ENCODE measurements at places on chromosomes 2 and 18. TPM values are rescaled to one million over a fixed set of nuclear protein-coding genes. Genes with fewer than 3 reads are reported as not detected.

The AKAIN1 gene
- not detected for total RNA-seq

- no peak overlapping the region for H3K27ac ChIP-seq
- no peak overlapping the region for H3K4me3 ChIP-seq
- no peaks in the 10 kb centered on the region for H3K36me3 ChIP-seq
- H3K4me1 ChIP-seq: peaks cover 6% of the 10 kb centered on the region
- DNase-seq: no peak
Measured at GRCh38 chr18:76689646-76690264, 132.6 kb upstream of the ZNF236 start.

The MPHOSPH10 gene
- 36.7 TPM for total RNA-seq

DNA sequence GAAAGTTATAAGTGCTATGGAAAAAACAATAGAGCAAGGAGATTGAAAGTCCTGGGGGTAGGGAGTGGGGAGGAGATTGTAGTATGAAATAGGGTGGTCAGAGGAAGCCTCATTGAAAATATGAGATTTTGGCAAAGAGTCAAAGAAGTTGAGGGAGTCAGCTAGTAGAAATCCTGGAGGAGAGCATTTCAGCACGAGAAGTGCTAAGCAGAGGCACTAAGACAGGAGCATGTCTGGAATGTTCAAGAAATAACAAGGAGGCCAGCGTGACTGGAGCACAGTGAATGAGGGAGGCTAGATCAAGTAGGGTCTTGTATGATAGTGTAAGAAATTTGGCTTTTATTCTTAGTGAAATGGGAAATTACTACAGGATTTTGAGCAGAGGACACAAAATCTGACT is 2.1 kb upstream of the TSPYL6 start:
- no peak overlapping the region for H3K27ac ChIP-seq
- no peaks in the 10 kb centered on the region for H3K27me3 ChIP-seq
- no peaks in the 10 kb centered on the region for H3K36me3 ChIP-seq
- no peaks in the 10 kb centered on the region for H3K4me1 ChIP-seq
- H3K4me3 ChIP-seq: no peak overlapping the region

- H3K4me3 ChIP-seq: no peak overlapping the region
- H3K27me3 ChIP-seq: no peaks in the 10 kb centered on the region
- no peaks in the 10 kb centered on the region for H3K36me3 ChIP-seq
- DNase-seq: no peak
Measured at GRCh38 chr2:207484444-207485391, 45.0 kb upstream of the CREB1 start.

- DNase-seq: no peak
- H3K36me3 ChIP-seq: no peaks in the 10 kb centered on the region
- no peaks in the 10 kb centered on the region for H3K4me1 ChIP-seq
- no peaks in the 10 kb centered on the region for H3K27me3 ChIP-seq
- no peak overlapping the region for H3K27ac ChIP-seq
Measured at GRCh38 chr2:202018950-202019349, 14.7 kb upstream of the FZD7 start.
